ENCODE measurements at places on chromosomes 3 and 15.

- DNase-seq = no peak
These were observed 95.9 kb upstream of the ATP2B2 start for GRCh38 chr3:10601151-10601856.

DNA sequence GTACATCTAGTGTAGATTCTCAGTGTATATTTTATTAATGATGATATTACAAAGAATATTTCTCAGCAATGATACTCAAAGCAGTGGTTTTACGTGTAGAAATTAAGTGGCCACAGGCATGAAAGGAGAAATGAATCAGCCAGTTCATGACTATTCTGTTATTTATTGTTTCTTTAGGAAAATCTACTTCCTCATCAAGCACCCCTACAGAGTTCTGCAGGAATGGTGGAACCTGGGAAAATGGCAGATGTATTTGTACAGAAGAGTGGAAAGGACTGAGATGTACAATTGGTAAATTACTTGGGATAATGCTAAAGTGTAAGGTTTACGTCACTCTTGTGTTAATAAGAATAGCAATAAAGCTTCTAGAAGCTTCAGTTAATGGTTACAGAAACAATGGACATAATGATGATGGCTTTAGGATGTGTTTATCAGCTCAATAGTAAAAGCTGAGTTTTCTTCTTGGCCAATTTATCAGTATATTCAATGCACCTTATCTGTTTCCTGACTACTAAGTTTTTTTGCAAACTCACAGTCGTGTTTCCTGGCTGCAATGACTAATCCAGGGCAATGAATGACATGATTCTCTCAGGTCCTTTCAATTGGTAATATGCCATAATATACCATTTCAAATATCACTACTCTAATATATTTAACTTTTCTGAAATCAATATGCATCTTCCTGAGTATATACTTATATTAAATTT is 20.2 kb downstream of the ADGRG7 start:
- peak; percentile 65 for DNase-seq

- no peak for DNase-seq
These were observed 70.9 kb upstream of the ALDH1A3 start for GRCh38 chr15:100808691-100809090.

GRCh38 chr3:173618703-173619102 is 221.2 kb downstream of the NLGN1 start:
- DNase-seq = no peak

- no peak for DNase-seq
These were observed 319.0 kb downstream of the MECOM start for GRCh38 chr3:169344465-169344864.

DNA sequence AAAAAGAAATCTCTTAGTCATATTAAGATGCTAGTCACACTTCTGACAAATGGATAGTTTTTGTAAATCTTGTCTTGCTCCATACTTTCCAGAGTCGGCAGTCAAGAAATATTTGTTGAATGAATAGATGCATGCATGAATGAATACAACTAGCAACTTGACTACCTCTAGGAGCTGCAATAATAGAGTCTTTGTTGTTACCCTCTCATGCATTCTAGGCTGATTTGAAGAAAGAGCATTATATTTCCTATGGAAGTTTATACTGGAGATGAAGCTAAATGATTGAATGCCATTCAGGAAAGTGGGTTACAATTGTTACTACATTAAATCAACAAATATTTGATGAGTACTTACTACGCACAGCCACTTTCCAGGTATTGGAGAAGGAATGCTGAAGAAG is 18.1 kb upstream of the TRAT1 start:
- no peak for DNase-seq

GRCh38 chr15:95894407-95894956 is 436.0 kb upstream of the NR2F2 start:
- DNase-seq = no peak

- no peak for DNase-seq
These were observed 70.4 kb downstream of the ADAMTS7 start for GRCh38 chr15:78740904-78741274.

DNA sequence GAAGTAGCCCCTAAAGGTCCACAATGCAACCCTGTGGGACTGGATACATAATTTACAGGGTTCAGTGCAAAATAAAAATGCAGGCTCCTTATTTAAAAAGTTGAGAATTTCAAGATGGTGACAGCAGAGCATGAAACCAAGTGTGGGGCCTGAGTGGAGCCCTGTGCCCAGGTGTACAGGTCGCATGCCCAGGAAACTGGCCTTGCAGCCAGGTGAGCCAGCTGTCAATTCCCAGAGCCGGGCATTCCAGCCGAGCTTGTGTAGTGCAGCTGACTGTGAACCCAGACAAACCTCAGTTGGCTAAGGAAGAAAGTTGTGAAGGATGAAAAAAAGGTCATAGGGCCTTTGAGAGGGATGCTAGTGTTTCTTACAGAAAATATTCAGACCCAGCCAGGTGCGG is 27.6 kb downstream of the POPDC2 start:
- no peak for DNase-seq

DNA sequence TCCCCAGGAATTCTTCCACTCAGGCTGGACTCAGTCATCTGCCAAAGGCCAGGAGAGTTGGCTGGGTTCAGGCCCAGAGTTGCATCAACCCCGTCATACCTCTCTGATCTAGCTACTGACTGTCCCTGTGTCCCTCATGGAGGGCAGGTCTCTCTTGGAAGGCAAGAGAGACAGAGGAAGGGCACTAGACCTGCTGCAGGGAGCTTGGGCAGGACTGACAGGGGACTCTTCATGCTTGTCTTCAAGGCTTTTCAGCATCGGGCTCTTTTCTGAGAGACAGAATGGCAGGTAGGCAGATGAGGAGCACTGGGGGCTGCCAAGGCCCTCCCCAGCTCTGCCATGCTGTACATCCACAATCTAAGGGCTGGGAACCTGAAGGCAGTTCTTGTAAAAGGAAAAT is 140.1 kb upstream of the MRPS22 start:
- no peak for DNase-seq

DNA sequence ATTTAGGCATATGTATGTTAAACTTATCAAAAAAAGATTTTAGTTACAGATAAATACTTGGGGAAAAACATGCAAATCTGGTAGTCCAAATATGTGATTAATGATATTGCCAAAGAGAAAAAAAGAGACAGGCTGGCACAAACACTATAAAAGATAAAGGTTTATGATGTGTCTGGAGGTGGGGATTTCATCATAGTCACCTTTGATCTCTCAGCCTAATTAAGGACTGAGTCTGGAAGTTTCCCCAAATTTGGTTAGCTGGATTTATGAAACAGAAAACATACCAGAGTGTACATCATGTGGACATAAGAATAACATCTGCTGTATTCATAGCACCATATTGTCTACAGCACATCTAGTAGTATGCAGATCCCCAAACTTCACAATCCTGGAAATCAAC is 157.0 kb downstream of the FGF12 start:
- no peak for DNase-seq
